ENCODE measurements at places on chromosomes 5 and 9.

- DNase-seq: peak; percentile 38
These were observed 1543.4 kb downstream of the EFNA5 start for GRCh38 chr5:106127341-106127781.

- DNase-seq: no peak
These were observed 4.8 kb downstream of the MSX2 start for GRCh38 chr5:174729075-174729680.

DNA sequence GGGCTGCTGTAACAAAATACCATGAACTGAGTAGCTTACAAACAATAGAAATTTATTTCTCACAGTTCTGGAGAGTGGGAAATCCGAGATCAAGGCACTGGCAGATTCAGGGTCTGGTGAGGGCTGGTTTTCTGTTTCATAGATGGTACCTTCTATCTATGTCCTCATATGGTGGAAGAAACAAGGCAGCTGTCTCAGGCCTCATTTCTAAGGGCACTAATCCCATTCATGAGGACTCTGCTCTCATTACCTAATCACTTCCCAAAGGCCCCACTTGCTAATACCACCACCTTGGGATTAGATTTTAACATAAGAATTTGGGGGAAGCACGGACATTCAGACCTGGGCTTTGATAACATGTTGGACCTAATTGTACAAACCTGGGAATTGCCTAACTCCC, 13.5 kb downstream of the RFESD start:
- DNase-seq: no peak

DNA sequence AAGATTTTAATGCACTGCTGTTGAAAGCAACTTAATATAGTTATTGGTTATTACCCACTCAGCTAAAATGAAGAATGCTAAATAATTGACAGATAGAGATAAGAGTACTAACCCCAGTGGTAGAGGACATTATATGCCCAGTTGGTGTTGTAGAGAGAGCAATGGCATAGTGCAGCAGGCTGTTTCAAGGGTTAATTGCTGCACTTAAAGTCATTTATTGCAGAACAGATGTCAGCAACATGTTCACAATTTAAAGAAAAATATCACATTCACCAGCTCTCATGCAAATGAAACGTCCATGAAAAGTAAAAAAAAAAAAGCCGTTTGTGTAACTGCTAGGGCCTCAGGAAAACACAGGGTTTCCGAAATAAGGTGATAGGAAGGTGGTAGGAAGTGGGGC, 254.6 kb downstream of the MTRR start:
- no peak for DNase-seq

- DNase-seq: peak; percentile 11
These were observed 143.1 kb downstream of the ELAVL2 start for GRCh38 chr9:23682891-23683431.

- DNase-seq: peak; percentile 56
These were observed 100.4 kb upstream of the C9orf72 start for GRCh38 chr9:27673641-27674040.

- peak; percentile 22 for DNase-seq
These were observed 18.5 kb upstream of the ERMP1 start for GRCh38 chr9:5851445-5851844.

- no peak for DNase-seq
These were observed 59.0 kb downstream of the ZNF622 start for GRCh38 chr5:16406630-16407029.

DNA sequence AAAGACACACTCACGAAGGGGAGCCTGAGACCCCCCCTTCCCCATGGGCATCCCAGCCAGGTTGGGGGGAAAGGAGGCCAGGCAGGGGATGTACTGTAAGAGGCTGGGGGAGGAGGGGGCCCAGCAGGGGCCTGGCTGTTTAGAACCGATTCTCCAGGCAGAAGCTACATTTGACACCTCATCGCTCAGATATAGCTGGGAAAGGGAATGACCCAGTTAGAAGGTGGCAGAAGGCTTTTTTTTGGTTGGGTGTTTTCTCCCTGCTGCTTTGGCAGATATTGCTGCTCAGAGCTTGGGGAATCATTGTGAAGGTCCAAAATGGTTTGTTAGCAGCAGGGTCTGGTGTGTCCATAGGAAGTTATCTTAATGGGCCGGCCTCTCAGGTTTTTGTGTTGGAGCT, 6.0 kb downstream of the CDX1 start:
- DNase-seq: no peak

DNA sequence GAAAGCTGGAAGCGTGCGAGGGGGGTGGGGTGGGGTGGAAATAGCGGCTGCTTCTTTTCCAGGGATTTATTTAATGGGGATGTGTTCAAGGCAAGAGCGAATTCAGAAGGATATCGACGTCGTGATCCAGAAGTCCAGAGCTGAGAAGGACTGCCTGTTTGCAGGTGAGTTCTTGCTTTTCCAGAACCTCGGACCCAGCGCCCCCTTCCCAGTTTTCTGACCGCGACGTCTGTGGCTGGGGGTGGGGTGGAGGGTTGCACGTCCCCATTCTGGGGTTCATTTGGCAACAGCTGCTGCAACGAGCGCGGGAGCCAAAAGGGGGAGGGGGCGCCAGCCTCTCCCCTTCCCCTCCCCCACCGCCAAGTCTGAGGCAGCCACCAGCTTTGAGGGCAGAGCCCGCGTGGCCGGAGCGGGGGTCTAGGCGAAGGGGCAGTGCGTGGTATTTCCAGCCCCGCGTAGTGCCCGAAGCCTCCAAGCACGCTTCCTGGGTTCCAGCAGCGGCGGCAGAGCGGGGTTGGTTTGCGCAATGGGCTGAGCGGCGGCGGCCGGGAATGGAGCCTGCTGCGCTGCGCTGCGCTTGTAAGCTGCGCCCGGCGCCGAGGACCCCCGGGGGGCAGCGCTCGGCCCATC, 701 bp downstream of the PARP8 start:
- no peak for DNase-seq

DNA sequence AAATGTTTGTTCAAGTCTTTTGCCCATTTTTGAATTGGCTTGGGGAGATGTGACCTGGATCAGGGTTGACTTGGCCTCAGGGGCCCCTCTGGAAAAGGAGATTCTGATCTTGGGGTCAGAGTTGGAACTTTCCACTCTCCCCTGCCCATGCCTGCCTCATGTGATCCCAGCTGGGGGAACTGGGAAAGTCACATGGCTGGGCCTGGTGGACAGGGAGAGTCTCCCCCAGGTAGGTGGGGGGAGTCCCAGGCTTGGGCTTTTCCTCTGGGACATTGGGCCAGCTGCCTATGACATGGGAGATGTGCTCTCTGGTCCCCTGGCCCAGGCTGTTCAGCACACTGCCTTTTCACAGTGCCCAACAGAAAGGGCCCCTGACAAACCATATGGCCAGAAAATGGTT, 60.7 kb downstream of the NDST1 start:
- no peak for DNase-seq

DNA sequence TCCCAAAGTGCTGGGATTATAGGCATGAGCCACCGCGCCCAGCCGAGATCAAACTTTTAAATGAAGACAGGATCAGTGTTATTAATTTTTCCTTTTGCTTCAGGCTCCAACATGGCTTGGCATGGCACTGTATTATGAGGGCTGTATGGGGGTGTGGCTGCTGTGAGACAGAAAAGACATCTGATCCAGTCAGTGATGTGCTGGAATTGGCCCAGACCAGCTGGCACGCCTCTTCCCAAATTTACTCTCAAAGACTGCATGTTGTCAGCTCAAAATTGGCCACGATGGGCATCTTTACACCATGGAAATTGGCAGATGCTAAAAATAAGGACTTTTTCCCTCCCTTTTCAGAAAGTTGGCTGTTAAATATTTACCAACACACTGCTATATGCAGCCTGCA, 12.1 kb upstream of the COL27A1 start:
- DNase-seq: no peak

GRCh38 chr5:176888016-176888864, 10.9 kb downstream of the HK3 start:
- DNase-seq: no peak

DNA sequence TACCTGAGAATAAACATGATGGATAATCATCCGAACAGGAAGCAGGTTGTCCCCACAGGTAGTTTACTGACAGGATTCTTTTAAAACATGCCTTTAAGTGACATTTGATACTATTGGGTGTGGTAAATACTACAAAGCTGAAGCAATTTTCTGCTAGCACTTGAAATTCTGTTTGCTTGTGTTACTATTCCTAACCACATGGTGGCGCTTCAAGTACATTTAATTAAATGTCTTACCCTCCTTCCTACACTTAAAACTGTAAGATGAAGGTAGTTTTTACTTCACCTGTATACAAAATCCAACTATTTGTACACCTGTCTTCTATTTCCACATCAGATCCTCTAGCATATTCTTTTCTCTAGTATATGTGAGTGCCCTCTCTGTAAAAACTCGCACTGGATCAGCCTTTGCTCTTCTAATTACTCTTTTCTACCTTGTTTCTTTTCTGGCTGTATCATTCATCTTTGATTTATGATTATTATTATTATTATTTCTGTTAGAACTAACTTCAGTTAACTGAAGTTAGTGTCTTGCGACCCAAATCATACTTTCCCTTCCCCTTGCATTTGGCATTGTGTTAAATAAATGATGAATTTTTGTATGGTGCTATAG, 18.4 kb downstream of the SLC25A46 start:
- DNase-seq: peak; percentile 35
